Activated naive CD8-positive, alpha-beta T cell treated with anti-CD3 and anti-CD28 coated beads for 36 hours (primary cell): ENCODE measurements at places on chromosomes 1 and 21. TPM values are rescaled to one million over a fixed set of nuclear protein-coding genes. Genes with fewer than 3 reads are reported as not detected.

KRTAP21-2 gene
- not detected for total RNA-seq

NR1I3 gene
- total RNA-seq: not detected

PDC gene
- not detected for total RNA-seq

COPA gene
- total RNA-seq: 110 TPM

OLFML3 gene
- total RNA-seq: 0.20 TPM

TBX15 gene
- not detected for total RNA-seq

DDAH1 gene
- total RNA-seq: not detected

HSD3B1 gene
- not detected for total RNA-seq

IPP gene
- total RNA-seq: 12.7 TPM

DNA sequence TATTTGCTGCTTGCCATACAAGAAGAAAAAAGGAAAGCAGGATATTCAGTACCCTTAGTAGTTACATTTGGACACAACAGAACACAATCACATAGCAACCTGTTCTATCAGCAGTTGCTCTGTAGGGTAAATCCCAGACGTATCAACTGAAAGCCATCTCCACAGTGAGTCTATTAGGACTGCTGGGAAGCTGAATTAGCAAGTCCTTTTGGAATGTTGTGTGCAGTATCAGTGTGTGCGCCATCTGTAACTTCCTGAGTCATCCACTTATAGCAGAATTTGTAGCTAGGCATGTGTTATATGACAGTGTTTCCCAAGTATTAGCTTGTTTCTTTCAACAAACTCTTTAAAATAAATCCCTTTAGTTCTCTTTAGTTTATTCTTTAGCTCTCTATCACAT lies 21.3 kb downstream of the CCDC30 start:
- no peak for DNase-seq

- DNase-seq: no peak
Measured at GRCh38 chr1:205013683-205014367, 29.2 kb upstream of the CNTN2 start.

- DNase-seq: no peak
Measured at GRCh38 chr1:160171980-160172379, 18.4 kb upstream of the CASQ1 start.

- no peak for DNase-seq
Measured at GRCh38 chr1:200329208-200329882, 80.5 kb downstream of the ZNF281 start.

- no peak for DNase-seq
Measured at GRCh38 chr1:196309386-196309785, 298.9 kb downstream of the KCNT2 start.

GRCh38 chr1:23246274-23246673 lies 29.0 kb upstream of the HTR1D start:
- DNase-seq: no peak

GRCh38 chr1:154398678-154399077 lies 6.5 kb upstream of the IL6R start:
- no peak for DNase-seq

DNA sequence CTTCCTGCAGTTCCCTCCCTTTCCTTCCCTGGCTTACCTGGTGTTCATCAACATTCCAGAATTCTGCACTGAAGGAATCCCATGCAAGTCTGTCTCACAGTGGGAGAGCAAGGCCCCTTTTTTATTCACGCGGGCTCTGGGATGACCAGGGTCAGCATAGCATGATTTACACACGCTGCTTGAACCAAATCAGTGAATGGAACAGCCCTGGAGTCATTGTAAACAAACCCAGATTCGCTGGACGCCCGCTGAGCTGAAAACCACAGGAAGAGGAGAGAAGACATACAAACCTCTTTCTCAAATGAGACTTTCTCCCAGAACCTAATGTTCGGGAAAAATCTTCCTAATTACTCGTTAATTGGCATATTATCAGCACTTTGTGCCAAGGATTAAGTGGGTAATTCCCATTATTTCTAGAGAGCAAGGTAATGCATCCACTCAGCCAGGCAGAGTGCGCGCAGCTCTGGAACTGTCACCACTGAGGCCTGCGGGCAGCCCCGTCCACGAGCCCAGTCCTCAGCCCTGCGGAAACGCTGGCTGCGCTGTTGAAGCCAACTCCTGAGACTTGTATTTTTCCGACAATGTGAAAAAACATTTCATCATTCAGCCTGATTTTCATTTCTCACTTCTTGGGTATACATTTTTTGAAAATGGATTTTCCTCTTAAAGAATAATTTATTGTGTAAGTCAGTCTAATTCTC lies 140.0 kb downstream of the ETS2 start:
- no peak for DNase-seq

DNA sequence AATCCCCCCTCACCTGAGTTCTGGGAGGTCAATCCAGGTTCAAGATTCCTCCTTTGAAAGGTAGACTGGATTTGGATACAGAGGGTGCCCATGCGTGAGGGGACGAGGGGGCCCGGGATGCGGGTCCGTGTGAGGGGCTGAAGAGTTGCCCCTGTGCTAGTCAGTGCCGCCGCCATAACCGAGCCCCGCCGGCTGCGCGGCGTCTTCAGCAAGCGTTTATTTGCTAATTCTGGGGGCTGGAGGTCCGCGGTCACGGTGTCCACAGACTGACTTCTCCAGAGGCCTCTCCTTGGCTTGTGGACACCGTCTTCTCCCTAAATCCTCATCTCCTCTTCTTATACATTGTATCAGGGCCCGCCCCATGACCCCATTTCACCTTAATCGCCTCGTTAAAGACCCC lies 20.9 kb upstream of the SAMD11 start:
- DNase-seq: no peak

GRCh38 chr1:194052514-194053338 lies 866.3 kb upstream of the B3GALT2 start:
- no peak for DNase-seq

DNA sequence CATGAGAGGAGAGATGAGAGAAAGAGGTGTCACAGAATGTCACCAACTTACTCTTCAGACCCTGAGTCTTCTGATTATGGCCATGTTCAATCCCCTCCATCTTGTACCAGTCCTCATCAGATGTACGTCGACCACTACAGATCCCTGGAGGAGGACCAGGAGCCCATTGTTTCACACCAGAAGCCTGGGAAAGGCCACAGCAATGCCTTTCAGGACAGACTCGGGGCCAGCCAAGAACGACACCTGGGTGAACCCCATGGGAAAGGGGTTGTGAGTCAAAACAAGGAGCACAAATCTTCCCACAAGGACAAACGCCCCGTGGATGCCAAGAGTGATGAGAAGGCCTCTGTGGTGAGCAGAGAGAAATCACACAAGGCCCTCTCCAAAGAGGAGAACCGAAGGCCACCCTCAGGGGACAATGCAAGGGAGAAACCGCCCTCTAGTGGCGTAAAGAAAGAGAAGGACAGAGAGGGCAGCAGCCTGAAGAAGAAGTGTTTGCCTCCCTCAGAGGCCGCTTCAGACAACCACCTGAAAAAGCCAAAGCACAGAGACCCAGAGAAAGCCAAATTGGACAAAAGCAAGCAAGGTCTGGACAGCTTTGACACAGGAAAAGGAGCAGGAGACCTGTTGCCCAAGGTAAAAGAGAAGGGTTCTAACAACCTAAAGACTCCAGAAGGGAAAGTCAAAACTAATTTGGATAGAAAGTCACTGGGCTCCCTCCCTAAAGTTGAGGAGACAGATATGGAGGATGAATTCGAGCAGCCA lies 8.0 kb downstream of the ELOA start:
- DNase-seq: peak; percentile 25

DNA sequence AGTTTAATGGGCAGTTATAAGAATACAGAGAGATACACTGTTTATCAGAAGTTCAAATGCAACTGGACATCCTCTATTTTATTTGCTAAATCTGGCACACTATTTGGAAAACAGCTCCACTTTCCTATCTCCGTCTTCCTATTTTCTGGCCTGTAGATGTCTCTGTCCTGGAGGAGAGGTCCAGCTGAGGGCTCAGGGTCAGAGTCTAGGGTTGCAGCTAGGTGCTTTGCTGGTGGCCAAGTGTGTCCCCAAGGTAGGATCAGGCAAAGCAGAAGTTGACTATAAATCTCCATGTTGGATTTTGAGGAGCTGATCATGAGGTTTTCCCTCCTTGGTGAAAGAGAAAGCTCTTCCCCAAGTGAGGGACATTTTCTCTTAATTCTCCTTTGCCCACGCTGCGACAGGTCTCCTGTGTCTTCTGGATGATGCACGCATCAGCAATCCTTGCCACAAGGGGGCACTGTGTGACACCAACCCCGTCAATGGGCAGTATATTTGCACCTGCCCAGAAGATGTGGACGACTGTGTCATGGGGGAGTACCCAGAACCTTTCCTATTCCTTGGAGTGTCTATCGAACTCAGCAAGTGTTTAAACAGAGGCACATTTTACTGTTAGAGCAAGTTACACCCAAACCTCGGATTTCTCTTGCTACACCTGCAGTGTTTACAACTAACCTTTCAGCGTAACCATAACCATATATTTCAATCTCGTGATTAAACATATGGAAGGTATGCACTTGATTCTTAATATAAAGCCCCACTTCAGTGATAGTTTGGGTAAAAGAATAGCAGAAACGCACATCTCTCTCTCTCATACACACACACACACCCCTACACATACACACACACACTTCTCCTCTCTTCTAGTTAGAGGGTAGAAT lies 10.2 kb downstream of the ADAM30 start:
- peak; percentile 50 for DNase-seq

DNA sequence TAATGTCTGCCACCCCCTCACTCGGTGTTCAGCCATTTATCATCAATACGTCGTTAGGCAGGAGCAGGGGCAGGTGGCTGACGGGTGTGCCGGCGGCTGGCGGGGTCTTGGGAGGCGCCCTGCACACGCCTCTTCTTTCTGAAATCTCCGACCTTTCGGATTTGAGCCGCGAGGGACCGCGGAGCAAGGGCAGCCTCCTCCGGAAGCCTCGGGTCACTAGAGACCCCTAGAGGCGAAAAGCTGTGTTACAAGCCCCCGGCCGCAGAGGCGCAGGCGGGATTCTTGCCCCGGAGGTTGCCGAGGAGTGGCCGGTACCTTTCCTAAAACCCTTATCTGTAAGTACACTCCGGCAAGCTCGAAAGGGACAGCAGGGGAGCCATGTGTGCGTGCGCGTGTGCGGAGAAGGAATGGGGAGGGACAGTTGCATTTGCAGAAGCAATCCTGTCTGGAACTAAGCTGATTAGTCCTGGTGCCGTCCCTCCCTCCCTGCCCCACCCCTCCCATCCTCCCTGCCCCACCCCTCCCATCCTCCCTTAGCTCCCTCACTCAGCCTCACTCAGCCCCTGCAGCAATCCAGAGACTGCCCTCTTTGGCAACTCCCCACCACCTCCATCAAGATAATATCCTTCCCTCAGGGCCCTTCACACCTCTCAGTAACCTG lies 11.0 kb downstream of the BRINP2 start:
- DNase-seq: peak; percentile 52

DNA sequence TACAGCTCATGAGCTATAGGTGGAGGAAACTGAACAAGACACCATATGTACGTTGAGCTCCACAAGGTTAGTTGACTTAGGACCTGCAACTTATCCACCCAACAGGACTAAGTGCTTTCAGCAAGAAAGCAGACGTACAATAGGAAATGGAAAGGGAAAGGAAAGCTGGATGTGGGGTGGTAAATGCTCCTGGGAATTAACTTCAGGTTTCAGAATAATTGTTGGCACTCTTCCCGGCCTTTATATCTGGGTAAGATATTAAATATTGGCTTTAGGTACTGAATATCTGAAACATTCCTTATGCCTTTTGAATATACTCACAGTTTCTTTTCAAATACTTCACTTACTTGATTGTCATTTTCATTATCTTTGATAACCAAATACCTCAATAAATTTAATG lies 36.3 kb downstream of the GLMN start:
- no peak for DNase-seq

GRCh38 chr21:41655259-41655658 lies 111.6 kb downstream of the RIPK4 start:
- no peak for DNase-seq

DNA sequence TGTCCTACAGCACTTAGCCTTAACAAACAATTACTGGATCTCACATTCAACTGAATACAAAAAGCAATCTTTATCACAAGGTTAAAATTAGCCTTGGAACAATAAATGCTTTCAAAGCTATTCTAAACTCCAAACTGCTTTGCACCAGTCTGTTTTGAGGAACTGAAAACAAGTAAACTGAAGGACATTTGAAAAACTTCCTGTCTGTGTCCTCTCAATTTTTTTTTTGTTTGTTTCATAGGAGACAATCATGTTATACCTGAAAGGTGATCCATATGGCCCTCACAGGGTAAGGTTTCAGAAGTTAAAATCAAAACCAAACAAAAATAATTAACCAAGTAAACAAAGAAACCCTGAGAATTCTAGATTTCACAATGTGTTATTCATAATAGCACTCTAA lies 459.1 kb downstream of the DPYD start:
- no peak for DNase-seq

DNA sequence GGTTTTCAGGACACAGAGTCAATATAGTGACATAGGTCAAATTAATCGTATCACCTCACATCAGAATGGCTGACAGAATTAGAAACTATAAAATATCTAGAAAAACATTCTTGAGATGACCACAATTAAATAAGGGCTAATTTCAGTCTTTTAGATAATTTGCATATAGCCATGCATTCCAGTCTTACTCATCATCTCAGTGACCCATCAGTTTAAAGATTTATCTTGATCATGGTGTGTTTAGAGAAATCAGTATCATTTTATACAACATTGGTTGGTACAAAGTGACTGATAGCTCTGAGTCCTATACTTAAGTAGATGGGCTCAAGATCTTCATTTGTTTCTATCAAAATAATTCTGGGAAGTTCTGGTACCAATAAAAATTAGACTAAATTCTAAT lies 262.3 kb upstream of the SNX7 start:
- no peak for DNase-seq

- DNase-seq: no peak
Measured at GRCh38 chr1:235863699-235864093, 3.0 kb downstream of the LYST start.

- DNase-seq: no peak
Measured at GRCh38 chr1:19381261-19381660, 69.1 kb downstream of the SLC66A1 start.

DNA sequence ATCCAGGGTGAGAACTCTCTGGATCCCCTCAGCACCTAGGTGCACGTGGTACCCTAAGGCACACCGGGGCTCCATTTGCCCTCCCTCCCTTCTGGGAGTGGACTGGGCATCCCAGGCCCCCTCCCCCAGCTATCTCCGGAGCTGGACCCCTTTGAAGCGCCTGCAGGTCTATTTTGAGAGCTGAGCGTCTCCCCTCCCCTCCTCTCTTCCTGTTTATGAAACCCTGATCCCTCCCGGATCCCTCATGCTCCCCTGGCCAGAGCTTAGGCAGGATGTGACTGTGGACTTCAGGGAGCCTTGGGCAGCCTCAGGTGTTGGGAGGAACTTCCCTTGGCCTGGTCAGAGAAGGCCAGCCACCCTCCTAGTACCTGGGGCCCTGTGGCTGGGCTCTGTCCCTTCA lies 10.2 kb downstream of the RPS6KA1 start:
- no peak for DNase-seq

DNA sequence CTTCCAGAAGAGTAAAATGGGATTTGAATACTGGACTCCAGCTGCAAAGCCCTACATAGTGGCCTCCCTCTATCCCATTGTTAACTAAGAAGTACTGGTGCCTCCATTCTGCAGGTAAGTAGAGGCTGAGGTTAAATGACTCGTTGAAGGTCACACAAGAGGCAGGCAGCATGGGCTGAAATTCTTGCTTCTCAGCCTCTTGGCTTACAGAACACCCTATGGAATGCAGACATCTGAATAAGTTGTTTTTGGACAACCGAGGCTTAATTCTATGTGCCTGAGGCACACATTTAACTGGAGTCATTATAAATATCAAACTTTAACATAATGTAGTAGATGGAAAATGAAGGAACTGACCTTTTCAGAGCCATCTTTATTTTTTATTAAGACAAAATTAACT lies 5.7 kb downstream of the DNAJC11 start:
- DNase-seq: no peak
